Activated CD4-positive, alpha-beta T cell treated with anti-CD3 and anti-CD28 coated beads, Interleukin-2, amount 10 ng/mL, durations not matched to agents 7 days and 5 days (primary cell): ENCODE measurements at places on chromosomes 16 and 17.

DNA sequence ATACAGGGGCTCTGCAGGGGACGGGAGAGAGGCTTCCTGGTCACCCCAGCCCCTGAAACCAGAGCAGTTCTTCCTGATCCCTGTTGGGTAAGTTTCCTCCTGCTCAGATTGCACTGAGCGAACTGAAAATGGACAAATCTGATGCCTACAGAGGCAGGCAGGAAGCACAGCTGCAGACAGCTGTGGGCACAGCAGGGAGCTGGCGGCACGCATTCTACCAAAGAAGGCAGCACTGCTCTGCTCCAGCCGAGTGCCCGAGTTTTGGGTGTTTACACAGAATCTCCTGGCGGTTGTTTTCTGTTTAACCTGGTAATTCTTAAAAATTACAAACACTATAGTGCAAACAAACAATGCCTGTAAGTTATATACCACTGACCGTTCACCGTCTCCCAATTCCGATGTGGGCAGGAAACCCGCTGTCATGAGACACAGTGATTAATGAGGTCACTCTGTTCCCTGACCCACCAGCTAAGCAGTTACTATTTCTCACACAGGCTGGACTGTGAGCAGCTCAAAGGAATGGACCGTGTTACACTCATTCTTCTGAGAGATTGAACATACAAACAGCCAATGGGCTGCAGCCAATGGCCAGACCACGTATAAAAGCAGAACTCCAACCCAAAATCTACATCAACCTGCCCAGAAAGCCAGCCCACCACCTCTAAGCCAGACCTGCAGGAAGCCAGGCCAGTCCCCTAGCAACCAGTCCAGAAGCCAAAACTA is 25.5 kb downstream of the NSMCE1 start:
- peak; percentile 48 for DNase-seq

GRCh38 chr17:42781639-42782165 is 1.3 kb downstream of the WNK4 start:
- DNase-seq: no peak

DNA sequence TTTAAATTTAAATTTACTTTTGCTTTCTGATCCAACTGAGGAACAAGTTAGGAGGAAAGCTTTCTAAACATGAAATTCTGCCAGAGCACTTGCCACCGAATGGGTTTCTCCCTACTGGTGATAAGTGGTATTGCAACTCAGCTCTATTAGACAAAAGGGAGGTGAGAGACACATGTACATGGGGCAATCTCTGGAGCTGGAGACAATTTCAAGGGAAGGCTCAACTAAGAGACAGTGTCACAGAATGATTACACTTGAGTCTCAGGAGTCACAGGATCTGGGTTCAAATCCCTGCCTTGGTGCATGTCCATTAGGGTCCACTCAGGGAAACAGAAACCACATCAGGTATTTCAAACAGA is 37.4 kb downstream of the SOCS1 start:
- DNase-seq: no peak

- DNase-seq: no peak
Observed at GRCh38 chr16:68642436-68643101, 2.5 kb upstream of the CDH3 start.

DNA sequence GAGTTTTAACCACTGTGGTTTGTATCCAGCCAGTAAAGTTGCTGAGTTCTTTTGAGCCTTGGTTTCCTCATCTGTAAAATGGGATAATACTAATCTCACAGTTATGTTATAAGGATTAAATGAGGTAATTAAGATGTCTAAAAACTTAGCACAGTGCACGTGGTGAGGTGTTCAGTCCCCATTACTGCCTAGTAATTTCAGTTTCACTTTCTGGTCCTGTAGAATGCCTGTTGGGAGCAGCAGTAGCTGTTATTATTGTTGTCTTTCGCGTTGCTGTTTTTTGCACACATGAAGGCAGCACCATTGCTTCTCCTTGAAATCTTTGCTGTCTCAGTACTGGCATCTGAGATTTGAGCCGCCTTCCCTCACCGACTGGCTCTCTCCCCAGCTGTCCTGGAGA is 182.4 kb downstream of the DNAH9 start:
- no peak for DNase-seq

- no peak for DNase-seq
Observed at GRCh38 chr17:58382872-58383242, 30.9 kb upstream of the SUPT4H1 start.

GRCh38 chr16:85126705-85127378 is 14.6 kb upstream of the CIBAR2 start:
- no peak for DNase-seq

GRCh38 chr16:17395849-17396480 is 74.8 kb downstream of the XYLT1 start:
- DNase-seq: no peak

- no peak for DNase-seq
Observed at GRCh38 chr17:50830352-50830751, 5.0 kb upstream of the WFIKKN2 start.

GRCh38 chr17:29165800-29166506 is 14.2 kb downstream of the MYO18A start:
- no peak for DNase-seq

- no peak for DNase-seq
Observed at GRCh38 chr17:77215281-77215680, 74.5 kb downstream of the SEC14L1 start.

GRCh38 chr17:9371019-9371418 is 204.6 kb downstream of the STX8 start:
- no peak for DNase-seq

DNA sequence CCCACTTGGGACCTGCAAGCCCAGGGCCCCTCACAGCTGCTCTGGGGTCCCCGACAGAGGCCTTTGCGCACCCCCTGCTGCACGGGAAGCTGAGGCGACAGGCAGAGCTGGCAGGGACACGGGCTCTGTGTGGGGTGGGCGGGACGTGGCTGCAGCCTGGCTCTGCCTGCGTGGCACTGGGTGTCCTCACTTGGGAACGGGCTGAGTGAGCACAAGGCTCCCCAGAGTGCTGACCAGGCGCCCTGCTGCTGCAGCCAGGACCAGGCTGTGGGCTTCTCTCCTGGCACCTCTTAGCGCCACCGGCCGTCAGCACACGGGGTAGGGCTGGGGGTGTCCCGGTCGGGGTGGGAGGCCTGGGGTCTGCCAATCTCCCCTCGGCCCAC is 6.6 kb downstream of the C1QTNF8 start:
- DNase-seq: no peak

DNA sequence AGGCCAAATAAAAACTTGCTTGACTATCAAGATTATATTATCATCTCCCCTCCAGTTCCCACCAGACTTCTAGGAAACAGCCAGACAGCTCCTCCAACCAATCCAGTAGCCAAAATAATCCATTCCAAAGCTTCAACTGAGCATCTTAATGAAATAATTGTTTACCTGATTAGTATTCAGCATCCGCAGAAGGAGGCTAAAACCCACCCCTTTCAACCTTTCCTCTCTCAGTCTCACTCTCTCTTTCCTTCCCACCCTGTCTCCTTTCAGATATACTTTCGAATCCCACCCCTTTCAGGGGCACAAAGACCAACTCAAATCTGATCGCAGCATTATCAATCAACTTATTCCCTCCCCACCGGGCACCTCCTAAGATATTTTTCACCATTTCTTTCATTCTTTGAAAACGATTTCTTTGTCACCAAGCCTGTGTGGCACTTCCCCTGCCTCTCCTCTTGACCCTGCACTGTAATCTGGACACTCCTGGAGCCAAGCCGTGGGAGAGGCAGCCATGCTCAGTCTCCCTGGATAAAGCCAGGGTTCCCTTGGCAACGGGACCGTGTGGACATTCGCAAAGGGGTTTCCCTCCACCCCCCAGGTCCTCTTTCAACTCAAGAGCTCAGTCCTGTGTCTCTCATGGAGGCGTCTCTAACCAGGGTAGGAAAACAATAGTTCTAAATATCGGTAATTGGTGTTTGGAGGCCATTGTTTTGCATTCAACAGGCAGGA is at the start of gene ANKFN1:
Gene ANKFN1, plus strand, starts transcription at position 602 of the 729 bp plus-strand sequence. CDS start 59,193 bp downstream, outside the sequence.
- DNase-seq: no peak

GRCh38 chr17:9115214-9116191 is 94.2 kb downstream of the NTN1 start:
- peak; percentile 44 for DNase-seq

DNA sequence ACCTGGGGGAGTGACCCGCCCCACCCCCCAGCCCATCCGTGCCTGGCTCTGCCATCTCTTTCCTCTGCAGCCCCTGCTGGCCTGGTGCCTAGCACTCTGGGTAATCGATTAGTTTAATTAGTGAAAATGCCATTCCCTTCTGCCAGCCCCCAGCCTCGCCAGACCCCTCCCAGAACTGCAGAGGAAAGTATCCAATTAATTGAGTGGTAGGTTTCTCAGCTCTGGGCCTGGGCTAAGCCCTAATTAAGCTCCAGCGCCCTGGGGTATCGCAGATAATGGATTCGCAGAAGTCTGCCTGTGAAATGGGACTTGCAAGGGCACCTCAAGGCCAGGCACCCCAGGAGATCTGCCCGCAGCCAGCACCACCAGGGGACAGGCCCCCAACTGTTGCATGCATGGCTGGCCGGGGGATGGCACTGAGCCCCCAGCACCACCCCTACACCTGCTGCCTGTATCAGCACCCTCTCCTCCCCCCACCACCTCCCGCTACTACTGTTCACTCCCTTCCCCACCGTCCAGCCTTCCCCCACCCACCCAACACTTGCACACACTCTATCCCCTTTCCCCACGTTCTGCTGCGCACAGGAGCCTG is 19.7 kb upstream of the SPPL2C start:
- no peak for DNase-seq

GRCh38 chr16:71339236-71340171 is 19.0 kb upstream of the CALB2 start:
- no peak for DNase-seq

DNA sequence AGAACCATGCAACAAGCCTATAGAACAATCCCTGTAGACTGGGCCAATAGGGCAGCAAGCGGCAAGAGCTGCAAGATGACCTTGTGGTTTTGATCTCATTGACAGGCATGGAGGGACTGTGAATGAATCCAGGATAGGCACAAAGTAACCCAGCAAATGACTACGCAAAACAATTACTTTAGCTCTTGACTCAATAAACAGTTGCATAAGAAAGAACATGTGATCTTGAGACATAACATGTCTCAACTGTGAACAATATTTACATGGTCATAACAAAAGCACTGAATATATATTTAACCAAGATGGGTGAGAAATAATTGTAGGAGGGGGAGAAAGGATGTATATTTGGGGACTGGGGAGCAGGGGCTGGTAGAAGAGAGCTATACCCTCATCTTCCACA is 313.7 kb upstream of the CDH5 start:
- no peak for DNase-seq

DNA sequence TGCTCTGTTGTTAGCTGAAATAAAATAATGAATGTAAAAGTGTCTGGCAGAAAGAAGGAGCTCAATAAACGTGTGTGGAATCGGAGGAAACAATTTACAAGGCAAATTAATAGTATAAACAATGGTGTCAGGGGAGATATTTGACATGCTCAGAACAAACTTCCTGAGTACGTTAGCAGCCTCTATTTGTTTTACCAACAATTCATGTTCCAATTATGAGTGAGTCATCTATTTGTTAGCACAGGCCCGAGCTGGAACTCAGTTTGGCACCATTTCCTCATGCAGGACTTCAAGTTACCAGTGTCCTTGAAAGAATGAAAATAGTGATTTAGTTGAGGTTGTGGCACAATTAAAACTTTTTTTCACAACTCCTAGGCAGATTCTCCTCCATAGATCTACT is 9.1 kb downstream of the ASIC2 start:
- no peak for DNase-seq

GRCh38 chr17:38604479-38605403 is 1.0 kb downstream of the SRCIN1 start:
- DNase-seq: no peak

- DNase-seq: no peak
Observed at GRCh38 chr16:54582631-54583250, 296.2 kb upstream of the IRX3 start.
